Activated CD4-positive, alpha-beta T cell treated with anti-CD3 and anti-CD28 coated beads for 24 hours (primary cell): ENCODE measurements at places on chromosomes 2 and 18.

GRCh38 chr2:61340242-61340641 lies 130.6 kb downstream of the USP34 start:
- no peak for DNase-seq

- no peak for DNase-seq
Measured at GRCh38 chr18:77062518-77063003, 70.0 kb downstream of the MBP start.

- no peak for DNase-seq
Measured at GRCh38 chr2:17482651-17483050, 35.6 kb downstream of the RAD51AP2 start.

DNA sequence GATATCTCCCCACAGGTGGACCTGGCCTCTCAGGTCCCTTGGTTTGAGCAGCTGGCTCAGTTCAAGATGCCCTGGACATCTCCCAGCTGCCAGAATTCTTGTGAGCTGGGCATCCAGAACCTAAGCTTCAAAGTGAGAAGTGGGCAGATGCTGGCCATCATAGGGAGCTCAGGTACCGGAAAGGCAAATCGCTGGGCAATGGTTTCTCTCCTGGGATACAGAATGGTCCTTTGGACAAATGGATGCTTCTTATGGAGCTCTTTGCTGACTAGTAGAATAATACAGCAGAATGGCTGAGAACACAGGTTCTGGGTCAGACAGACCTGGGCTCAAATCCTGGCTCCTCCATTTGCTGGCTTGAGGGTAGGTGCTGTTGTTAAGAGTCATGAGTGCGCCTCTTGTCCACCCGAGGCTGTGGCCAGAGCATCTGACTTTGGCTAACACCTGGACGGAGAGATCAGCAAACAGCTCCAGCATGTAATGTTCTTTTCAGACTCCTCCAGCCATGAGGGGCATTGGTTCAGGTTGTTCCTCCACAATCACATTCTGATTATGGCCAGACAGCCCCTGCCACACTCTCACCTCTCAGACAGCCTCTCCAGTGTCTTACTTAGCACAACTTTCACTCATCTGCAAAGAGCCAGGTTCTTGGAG lies 7.5 kb downstream of the ABCG8 start:
- no peak for DNase-seq

DNA sequence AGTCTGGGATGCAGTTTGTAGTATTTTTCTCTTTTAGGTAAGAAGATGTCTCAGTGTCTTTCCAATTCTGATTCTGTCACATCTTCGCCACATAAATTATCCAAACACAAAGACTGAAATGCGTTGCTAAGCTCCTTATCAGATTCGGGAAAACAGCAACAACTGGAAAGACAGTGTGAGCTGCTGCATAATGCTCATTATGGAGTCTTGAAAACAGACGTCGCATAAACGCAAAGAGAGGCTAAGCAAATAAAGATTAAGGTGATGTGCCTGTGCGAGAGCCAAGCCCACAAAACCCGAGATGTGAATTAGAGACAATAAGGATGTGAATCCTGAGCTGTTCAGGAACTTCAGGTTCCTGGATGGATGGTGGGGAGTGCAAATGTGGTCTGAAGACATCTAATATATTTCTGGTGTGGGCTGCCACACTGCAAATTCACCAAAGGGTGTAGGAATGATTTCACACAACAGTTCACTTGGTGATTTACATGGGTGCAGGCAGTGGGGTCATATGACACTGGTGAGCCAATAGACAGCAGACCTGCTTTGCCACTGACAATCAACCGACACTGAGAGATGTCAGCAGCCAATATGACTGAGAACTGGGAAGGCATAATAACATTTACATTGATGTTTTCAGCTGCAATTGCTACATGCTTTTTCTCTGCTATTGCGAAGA lies 195.8 kb downstream of the MTX2 start:
- no peak for DNase-seq

GRCh38 chr2:128252501-128252900 lies 66.2 kb downstream of the HS6ST1 start:
- DNase-seq = no peak

DNA sequence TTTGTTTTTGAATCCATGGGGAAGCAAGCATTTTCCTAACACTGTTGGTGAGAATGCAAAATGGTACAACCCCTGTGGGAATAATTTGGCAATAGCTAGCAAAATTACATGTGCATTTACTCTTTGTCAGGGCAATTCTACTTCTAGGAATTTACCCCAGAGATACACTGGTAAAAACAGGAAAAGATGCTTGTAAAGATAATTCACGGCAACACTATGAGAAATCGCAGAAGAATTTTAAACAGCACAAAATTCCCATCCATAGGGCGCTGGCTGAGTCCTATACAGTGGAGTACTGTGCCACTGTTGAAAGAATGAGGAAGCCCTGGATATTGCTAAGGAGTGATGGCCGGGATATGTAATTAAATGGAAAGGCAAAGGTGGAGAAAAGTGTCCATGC lies 75.8 kb downstream of the DGKD start:
- DNase-seq = no peak

GRCh38 chr2:178350051-178350450 lies 100.9 kb downstream of the PRKRA start:
- DNase-seq = no peak

DNA sequence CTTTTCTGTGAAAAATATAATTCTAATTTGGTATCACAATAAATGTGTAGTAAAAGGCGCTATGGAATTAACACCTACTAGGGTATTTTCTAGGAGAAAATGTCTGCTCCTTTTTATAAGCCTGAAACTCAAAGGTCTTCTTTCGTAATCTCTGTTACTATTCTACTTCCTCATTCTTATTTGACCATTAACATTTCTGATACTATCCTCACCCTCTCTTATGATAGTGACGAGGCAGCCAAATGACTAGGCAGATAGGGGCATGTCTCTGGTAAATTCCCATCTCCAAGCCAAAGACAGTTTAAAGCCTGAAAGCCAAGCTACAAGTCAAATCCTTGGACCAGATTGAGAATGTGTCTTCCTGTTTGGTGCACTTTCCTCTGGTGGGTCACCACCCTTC lies 251.7 kb downstream of the LRRTM4 start:
- no peak for DNase-seq

DNA sequence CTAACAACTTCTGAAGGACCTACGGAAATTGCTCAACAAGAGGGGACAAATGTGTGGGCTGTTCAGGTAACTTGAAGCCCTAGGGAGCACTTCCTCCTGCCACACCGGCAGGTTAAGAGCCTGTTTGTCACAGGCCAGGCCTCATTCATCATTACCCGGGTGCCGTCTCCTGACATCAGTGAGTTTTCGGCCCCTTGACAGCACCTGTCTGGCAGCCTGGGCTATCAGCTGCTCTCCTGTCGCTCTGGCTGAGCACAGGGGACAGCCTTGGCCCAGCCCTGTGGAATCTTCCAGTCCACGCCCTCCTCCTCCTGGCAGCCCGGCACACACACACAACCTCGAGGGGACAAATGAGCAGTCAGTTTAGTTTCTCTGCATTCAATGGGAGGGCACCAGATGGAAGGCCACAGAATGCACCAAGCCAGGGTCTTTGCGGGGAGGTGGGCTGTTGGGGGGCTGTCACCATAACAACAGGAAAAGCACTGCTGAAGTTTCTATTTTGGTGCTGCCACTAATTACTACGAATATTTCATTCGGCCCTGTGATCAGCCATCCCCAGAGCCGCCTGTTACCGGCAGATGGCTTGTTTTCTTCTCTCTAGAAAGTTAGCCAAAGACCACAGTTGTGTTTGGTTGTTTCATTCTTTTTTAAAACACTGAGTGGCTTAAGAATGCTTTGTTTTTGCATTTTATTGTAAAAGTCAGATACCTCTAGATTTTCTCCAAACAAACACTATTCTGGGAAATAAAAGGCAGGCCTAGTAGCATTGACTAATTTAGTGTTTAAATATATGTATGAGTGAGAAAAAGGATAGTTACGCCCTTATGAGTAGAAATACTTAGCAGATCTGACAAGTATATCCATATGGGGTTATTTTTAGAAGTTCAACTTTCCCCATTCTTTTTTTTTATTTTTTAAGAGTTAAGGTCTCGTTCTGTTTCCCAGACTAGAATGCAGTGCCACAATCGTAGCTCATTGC lies 189.9 kb upstream of the NDUFV2 start:
- DNase-seq = no peak

GRCh38 chr2:133936601-133937000 lies 317.3 kb upstream of the MGAT5 start:
- DNase-seq = no peak

DNA sequence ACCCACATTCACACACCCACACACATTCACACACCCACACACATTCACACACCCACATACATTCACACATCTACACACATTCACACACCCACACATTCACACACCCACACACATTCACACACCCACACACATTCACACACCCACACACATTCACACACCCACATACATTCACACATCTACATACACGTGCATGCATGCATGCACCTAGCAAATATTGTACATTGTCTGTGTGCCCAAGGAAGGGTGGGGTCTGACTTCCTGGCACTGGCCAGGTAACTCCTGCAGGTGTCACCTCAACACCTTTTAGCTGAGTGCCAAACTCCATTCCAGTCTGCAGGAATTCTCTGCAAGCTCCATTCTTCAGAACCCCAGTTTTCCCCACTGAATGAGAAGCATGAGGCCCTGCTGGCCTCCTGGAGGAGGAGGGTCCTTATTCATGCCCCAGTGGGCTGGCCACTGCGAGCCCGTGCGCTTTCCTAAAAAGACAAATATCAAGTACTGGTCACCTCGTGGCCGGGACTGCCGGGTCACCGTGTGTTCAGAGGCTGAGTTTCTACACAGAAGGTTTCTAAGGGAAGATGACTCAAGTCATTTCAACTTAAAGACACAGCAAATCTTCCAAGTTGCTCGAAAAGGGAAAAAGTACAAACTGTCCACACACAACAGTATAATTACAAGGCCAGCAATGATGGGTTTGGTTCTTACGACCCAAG lies 131.5 kb downstream of the HDAC4 start:
- no peak for DNase-seq

- no peak for DNase-seq
Measured at GRCh38 chr2:69067026-69067630, 54.1 kb downstream of the ANTXR1 start.

GRCh38 chr2:182113334-182113733 lies 127.7 kb downstream of the PPP1R1C start:
- no peak for DNase-seq

DNA sequence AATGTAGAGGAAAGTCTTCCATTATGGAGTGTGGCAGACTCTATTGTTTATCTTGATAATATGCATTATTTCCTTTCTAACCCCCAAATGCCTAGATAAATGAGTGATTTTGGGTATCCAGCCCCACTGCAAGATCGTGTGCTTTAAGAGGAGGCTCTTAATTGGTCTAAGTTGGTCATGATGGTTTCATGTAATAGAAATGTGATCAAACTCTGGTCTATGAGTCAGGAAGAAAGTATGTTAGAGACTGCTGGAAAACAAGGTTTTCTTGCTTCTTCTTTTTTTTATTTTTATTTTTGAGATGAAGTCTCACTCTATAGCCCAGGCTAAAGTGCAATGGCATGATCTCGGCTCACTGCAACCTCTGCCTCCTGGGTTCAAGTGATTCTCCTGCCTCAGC lies 344.5 kb upstream of the TNP1 start:
- DNase-seq = no peak

GRCh38 chr2:240213476-240214421 lies 73.3 kb upstream of the OTOS start:
- DNase-seq = no peak

GRCh38 chr2:129888896-129889295 lies 90.6 kb upstream of the RAB6C start:
- DNase-seq = no peak

DNA sequence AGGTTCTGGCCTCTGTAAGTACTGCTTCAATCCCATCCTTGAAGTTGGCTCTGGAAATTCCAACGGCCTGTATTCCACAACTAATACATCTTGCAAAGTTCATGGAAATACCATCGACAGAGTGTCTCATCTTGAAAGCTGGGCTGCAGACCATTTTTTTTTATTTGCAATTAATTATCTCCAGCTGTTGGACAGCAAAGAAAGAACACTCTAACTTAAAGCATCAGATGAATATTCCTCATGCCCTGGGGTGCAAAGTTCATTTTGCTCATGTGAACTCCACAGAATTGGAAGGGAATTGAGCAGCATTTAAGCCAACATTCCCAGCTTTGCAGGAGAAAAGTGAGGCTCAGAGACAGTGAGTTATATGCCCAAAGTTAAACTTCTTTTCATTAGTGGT lies 96.5 kb upstream of the PIEZO2 start:
- DNase-seq = no peak

DNA sequence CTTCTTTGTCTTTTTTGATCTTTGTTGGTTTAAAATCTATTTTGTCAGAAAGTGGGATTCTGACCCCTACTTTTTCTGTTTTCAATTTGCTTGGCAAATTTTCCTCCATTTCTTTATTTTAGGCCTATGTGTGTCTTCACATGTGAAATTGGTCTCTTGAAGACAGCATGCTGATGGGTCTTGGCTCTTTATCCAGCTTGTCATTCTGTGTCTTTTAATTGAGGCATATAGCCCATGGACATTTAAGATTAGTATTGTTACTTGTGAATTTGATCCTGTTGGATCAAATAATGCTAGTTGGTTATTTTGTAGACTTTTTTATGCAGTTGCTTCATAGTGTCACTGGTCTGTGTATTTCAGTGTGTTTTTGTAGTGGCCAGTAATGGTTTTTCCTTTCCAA lies 26.3 kb upstream of the DSG1 start:
- no peak for DNase-seq

DNA sequence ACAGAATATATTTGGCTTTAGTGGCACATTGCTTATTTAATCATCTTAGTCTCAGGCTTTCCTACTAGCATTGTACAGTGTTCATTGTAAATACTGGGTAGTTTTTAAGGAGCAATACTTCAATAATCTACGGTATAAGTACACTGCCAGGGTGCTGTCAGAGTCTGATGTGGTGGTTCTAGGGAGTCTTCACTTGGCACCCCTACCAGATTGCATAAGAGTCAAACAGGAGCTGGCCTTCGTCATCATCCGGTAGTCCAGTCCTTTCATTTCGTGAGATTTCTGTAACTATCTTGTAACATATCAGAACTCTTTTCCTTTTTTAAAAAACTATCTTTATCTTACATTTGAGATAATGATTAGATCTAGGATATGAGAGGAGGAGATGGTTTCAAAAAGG lies 91.1 kb downstream of the ZNF532 start:
- DNase-seq = no peak

GRCh38 chr2:100188326-100188725 lies 45.9 kb upstream of the AFF3 start:
- DNase-seq = no peak

DNA sequence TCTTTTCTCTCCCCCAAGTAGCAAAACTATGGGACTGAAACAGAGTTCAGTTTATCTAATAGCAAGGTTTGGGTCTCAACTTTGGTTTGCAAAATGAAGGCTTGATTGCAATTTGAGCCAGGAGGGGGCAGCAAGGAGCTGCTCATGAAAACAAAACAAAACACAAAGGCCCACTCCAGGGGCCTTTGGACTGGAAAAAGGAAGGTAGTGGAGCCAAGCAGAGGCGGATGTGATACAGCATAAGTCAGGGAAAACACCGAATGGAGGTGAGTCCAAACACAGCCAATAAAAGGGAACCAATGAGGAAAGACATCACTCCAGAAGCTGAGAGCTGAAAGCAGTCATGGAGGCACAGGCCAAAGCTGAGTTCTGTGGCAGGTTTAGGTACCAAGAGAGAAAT lies 799.7 kb upstream of the ACVR2A start:
- peak; percentile 32 for DNase-seq
